ENCODE measurements at places on chromosomes 6 and 20.

GRCh38 chr6:147285087-147285855 lies 81.1 kb downstream of the STXBP5 start:
- DNase-seq: no peak

DNA sequence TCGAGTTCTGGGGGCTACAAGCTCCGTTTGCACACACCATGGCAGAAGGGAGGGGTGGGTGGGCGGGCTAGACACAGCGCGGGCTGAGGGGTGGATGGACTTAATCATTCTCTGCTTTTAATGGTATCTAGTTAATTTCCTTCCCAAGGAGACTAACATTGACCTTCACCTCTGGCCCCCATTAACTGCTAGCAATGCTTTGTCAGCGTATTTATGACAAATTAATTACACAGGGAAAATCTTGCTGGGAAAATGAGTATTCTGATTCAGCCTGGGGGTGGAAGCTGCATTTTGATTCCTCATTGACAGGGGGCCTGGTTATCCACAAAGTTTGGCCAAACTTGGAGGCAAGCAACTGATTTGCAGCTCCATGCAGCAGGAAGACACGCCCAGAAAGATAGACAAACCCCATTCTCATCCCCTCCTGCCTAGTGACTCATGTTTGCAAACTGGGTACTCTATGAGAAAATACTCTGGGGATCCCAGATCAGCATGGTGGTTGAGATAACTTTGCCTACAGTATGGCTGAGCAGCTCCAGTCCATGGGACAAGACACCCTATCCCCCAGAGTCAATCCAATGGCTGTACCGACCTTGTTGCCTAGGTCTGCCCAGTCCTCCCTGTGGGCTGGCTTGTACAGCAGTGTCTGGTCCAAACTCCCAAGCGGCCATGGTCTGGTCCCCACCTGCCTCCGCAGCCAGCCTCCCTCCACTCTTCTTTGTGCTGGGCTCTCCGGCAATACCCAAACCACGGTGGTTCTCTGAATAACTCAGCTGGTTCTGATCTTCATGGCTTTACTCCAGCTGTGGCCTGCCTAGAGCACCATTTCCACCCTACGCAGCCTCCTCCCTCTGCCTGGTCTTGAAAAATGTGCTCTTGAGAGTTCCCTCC lies 19.7 kb downstream of the ZBP1 start:
- no peak for DNase-seq

DNA sequence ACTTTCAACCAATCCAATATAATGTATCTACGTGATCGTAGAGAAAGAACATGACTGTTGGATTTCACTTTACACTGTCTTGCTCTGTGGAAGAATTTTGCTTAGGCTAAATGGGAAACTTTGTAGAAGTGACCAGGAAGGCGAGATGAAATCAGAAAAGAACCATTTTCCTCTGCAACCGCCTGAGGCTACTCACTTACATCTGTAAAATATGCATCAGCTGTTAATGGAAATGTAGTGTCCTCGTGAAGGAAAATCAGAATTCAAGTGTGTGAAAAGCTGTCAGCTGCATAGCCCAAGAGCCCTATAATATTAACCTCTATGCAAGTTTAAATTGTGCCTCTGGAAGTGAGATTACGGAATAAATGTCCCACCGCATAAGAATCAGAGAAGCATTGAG lies 277.9 kb downstream of the C6orf118 start:
- no peak for DNase-seq

DNA sequence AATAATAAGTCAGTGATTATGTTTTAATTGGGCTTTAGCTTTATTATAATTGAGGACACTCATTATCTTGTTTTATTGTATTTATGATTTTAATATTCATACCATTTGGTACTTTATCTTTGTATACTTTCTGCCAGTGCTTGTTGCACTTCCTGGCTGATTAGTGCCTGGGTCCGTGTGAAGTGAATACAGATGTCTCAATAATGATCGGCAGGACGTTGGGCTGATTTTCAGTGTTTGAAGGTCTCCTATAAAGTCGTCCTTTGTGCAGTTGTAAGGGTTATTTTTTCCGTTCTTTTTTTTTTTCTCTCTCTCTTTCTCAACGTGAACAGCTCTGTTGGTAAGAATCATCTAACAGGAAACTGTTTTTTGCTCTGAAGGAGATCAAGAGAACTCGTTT lies 450.0 kb upstream of the POU3F2 start:
- DNase-seq: no peak

- no peak for DNase-seq
Measured at GRCh38 chr20:38291966-38292365, 12.0 kb upstream of the BPI start.

DNA sequence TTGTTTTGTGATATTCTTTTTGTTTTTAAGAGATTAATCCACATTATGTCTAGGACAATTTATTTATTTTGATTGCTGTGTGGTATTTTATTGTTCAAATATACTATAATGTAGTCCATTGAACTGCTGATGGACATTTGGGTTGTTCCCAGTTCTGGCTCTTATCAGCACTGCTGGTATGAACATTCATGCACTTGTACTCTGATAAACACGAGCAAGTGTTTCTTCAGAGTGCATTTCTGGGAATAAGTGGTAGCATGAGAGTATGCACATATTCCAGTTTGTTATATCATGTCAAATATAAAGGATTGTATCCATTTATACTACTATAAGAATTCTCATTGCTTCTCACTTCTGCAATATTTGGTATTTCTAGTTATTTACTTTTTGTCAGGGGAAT lies 7.1 kb downstream of the CALHM6 start:
- DNase-seq: no peak

GRCh38 chr6:161085246-161085645 lies 93.7 kb downstream of the MAP3K4 start:
- no peak for DNase-seq

DNA sequence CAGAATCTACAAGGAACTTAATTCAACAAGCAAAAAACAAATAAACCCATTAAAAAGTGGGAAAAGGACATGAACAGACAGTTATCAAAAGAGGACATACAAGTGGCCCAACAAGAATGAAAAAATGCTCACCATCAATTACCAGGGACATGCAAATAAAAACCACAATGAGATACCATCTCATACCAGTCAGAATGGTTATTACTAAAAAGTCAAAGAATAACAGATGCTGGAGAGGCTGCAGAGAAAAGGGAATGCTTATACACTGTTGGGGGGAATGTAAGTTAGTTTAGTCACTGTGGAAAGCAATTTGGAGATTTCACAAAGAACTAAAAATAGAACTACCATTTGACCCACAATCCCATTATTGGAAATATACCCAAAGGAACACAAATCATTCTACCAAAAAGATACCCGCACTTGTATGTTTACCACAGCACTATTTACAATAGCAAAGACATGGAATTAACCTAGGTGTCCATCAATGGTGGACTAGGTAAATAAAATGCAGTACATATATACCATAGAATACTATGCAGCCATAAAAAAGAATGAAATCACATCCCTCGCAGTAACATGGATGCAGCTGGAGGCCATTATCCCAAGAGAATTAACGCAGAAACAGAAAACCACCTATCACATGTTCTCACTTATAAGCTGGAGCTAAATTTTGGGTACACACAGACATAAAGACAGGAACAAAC lies 48.4 kb downstream of the RNGTT start:
- DNase-seq: no peak

GRCh38 chr20:18056174-18057100 lies 1.3 kb downstream of the OVOL2 start:
- DNase-seq: no peak

GRCh38 chr6:147983581-147984366 lies 358.9 kb upstream of the SASH1 start:
- DNase-seq: no peak

GRCh38 chr20:2748551-2749342 lies 51.7 kb downstream of the CPXM1 start:
- no peak for DNase-seq
